ENCODE measurements at places on chromosomes 1 and 21.

DNA sequence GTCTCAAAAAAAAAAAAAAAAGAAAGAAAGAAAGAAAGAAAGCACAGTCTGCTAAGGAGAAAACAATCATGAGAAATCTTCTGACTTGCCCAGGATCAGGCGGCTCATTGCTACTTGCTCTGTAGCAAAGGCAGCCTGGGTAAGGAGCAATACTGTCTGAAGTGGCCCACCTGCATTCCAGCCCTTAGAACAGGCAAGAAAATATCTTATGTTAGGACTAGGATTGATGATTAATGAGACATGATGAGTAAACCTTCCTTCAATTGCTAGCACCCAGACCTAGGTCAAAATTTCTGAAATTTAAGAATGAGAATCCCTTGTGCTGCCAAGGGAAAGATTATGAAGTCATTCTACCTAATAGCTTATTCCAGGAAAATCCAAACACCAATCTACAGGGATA, 140.8 kb downstream of the DSCAM start:
- no peak for DNase-seq

DNA sequence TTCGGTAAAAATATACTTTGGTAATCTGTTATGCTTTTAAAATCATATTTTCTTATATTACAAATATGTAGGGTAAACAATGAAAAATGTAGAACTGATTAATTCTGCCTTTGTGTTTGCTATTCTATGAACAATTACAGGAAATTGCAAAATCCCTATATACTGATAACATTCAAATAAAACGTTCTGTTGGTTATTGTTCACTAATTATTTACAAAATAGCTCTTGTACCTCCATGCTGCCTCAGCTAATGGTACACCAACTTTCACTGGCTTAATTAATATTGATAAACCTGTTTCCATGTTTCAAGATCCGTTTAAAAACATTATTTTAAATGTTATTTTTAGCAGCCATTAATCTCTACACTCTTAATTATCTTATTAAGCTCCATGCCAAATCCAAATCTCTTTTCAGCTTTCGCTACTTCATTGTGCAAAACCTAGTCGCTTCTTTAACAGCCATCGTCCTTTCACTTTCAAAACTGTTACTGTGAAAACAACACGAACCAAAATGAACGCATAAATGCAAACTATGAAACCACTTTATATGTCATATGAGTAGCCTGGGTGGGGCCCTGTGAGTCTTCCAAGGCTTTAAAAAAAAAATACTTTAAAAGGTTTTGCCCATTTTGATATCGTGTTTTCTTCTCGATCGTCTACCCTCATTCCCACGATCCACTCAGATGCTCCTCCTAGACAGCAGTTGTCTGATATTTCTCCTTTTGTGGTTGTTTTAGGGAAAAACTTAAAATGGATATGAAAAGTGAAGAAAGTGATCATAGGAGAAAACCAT, 807.1 kb downstream of the USP25 start:
- peak; percentile 11 for DNase-seq

DNA sequence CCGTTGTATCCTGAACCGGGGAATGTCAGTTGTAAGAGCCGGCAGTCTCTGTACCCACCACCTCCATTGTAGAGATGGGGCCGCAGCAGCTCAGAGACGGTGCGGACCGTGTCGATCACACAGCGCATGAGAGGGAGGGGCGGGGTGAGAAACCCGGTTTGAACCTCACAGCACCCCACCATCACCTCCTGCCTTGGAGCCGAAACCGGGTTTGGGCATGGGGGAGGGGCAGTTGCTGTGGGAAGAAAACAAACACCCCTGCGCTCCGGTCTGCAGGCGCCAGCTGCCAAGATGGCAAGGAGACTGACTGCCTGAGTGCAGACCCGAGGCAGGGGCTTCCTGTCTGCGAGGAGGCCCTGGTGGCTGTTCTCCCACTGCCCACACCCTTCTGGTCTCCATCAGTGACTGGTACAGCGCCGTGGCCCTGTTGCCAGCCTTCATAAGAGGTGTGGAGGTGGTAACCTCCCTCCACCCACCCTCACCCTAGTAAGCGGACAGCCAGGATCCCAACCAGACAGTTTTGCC, 69.2 kb upstream of the SSBP3 start:
- no peak for DNase-seq

DNA sequence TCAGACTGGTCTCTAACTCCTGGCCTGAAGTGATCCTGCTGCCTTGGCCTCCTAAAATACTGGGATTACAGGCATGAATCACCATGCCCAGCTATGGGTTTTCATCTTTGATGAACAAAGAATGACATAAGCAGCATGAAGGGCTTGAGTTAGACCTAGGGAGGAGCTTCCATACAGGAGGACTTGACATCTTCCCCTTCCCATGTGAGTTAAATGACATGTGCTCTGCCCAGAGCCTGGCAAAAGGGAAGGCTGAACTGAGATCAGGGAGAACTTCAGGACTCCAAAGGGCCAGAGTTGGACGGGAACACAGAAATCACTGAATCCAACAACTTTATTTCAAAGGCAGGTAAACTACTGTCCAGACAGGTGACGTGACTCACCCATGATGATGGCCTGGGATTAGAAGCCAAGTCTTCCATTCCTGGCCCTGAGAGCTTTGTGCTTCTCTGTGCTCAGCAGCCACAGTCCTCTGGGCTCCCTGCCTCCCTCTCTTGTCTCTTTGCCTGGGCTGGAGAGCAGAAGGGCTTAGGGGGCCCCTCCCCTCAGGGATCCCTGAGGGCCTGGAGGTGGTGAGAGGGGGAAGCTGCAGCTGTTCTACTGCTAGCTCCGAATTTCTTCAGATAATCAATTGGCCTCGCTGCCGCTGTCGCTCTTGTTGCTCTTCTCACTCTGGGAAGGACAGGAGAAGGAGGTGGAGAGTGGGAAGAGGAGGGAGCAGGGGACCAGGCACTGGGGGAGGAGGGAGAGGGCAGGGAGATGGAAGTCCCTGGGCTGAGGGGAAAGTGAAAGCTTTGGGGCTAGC, 7.6 kb downstream of the NHLH1 start:
- DNase-seq: no peak

- DNase-seq: no peak
Observed at GRCh38 chr1:156401681-156402081, 32.7 kb downstream of the RHBG start.

DNA sequence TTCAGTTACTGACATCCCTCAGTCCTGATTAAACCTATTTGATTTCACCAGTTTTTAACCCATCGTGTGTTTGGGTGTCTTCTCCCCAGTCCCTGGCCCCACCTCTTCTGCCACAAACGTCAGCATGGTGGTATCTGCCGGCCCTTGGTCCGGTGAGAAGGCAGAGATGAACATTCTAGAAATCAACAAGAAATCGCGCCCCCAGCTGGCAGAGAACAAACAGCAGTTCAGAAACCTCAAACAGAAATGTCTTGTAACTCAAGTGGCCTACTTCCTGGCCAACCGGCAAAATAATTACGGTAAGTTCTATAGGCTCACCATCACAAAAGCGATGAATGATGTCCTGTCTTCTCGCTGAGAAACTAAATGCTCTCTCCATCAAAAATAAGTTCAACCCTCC, 28.7 kb downstream of the NBPF3 start:
- DNase-seq: no peak

- no peak for DNase-seq
Observed at GRCh38 chr1:157152510-157152909, 14.3 kb upstream of the ETV3 start.

- no peak for DNase-seq
Observed at GRCh38 chr1:205436776-205437410, 15.0 kb upstream of the LEMD1 start.

GRCh38 chr1:67476006-67476482, 45.8 kb upstream of the SERBP1 start:
- no peak for DNase-seq

GRCh38 chr1:206041640-206042039, 11.3 kb upstream of the RHEX start:
- no peak for DNase-seq

DNA sequence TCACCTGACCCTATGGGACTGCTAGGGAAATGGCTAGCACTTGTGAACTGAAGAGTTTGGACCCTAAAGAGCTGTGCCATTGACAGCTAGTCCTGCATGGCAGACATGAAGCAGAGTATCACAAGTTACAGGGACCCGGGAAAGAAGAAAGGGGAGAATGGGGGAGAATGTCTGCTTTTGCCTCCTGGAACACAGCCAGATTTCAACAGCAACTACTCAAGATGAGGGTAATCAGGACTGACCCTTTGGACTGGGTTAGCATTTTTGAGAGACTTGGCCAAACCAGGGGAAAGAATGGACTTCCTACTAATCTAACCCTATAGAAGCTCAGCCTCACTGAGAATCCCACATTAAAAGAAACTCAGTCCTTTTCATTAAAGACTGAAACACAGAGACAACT, 8.7 kb upstream of the UTP25 start:
- no peak for DNase-seq

DNA sequence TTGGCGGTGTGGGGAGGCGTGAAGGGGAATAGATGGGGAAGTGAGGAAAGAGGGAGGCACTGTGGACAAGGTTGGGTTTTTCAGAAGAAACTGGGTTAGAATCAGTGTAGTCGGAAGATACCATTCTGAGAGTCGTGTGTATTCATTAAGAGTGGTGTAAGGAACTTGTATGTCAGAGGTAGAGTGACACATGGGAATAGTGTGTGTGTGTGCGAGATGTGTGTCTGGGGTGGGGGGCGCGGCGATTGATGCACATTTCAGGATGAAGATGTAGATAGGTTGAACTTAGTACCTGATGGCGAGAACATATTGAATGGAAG, 878 bp downstream of the SMG7 start:
- DNase-seq: no peak
